Stimulated activated CD4-positive, alpha-beta T cell treated with anti-CD3 and anti-CD28 coated beads, Interleukin-12 subunit alpha, Interleukin-12 subunit beta, amount 100 ng/mL, for 4 hours (primary cell): ENCODE measurements at places on chromosomes 12 and 14.

DNA sequence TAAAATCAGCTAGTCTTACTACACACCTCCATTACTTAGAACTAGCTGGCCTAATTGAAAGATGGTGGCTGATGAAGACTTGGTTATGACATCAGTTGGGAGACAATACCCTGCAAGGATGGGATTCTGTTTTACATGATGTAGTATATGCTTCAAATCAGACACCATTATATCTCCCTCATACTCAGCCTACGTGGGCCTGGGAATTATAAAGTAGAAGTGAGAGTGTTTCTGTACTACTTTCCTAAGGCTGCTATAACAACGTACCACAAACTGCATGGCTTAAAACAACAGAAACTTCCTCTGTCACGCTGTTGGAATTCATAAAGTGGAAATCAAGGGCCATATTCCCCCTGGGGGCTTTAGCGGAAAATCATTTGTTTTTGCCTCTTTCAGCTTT lies 190.4 kb downstream of the PAH start:
- no peak for DNase-seq

DNA sequence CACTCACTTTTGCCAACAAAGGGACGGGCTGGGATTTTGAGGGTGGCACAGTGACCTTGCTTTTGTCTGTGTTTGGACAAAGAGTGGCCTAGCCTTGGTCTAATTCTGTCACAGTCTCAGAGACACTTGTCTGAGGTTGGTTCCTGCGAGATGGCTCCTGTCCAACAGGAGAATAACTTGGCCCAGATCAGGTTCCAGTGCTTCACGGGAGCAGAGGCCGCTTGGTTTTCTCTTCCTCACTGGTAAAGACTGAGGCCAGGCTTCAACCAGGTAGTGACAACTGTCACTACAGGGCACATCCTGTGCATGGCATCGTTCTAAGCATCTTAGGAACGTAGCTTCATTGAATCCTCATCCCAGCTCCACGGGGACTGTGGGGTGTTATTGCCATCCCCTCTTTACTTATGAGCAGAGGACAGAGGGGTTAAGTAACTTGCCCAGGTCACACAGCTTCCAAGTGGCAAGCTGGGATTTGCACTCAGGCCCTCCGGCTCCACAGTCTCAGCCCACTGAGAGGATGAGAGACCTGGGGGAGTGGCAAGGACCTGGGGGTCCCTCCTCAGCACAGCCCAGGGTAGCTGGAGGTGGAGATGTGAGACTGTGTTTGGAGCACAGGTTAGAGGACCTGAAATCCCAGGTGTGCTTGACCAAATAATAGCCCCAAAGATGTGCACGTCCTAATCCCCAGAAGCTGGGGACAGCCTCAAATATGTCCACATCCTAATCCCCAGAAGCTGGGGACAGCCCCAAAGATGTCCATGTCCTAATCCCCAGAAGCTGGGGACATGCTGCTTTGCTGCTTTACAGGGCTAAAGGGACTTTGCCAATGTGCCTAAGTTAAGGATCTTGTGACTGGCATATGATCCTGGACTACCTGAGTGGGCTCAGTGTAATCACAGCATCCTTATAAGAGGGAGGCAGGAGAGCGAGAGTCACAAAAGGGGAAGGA lies 179.2 kb upstream of the RTL1 start:
- DNase-seq: no peak

DNA sequence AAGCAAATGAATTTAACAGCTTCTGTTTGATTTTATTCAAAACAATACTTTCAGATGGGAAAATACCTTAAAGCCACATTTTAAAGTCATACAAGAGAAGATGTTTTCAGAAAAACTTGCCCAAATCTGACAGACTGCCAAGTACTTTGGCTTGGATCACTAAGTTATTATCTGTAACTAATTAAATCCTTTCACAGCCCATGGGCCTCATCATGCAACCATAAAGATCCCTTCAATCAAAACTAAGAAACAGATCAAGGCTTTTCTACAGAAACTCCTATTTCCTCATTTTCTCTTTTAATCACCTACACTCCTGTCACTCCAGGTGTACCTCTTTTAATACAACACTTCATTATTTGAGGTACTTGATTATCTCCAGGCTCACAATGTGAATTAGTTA lies 28.1 kb downstream of the BLTP3B start:
- DNase-seq: no peak

DNA sequence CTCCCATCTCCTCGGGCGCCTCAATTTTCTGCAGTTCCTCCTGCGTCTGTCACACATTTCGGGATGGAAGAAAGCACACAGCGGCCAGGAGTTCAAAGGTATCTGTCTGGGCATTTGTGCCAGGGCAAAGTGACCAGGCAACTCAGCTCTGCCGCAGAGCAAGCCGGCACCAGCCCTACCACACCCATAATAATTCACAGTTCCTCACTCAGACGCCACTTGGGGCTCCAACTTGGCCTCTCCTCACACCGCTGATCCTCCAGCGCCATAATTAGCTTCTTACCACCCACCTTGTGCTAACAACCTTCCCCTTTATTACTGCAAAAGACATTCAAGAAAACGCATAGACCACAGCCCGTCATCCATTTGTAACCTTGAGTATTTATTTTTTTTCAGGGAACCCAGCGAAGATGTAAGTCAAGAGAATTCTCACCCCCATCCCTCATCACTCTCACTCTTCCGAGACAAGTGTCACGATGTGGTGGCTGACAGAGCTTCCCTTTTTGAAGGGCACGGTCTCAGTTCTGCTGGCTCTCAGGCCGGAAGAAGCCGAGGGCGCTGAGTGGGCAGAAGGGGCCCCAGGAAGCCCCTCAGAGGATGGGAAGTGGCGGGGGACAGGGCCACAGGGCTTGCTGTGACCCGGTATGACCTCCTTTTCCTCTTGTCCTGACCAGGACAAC lies 25.2 kb upstream of the NCOR2 start:
- no peak for DNase-seq

DNA sequence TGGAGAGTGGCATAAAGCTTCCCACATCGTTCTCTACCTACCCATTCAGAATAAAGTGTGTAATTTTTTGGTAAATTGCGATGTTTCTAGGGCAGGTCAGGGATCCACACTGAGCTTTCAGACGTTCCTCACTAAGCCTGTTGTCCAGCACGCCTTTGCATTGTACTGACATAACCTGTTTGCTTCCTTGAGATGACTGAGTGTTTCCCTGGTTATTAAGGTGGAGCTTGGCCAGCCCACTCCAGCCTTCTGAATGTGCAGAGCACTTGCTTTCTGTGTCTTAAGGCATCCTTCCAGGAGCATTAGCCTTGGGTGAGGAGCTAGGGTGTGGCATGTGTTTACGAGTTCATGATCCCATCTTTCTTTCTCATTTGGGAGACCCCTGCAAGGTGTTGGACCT lies 96.4 kb downstream of the TMEM260 start:
- no peak for DNase-seq

GRCh38 chr12:121774968-121775474 lies 18.5 kb downstream of the RHOF start:
- DNase-seq: no peak

DNA sequence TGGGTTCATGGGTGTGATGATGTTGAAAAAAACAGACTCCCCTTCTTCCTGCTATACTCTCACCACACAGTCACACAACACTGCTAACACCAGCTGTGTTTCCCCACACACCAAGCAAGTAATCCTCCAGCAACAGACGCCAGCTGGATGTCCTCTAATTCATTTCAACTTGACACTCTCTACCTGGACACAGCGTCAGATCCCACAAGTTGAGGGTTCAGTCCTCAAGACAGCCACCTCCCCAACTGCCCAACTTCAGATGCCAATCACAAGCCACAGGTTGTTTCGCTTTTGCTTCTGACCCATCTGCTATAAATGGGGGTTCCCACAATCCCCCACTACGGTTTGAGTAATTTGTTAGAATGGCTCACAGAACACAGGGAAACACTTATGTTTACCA lies 49.3 kb downstream of the TMEM30B start:
- no peak for DNase-seq

GRCh38 chr12:1781772-1782171 lies 38.6 kb upstream of the LRTM2 start:
- DNase-seq: no peak

DNA sequence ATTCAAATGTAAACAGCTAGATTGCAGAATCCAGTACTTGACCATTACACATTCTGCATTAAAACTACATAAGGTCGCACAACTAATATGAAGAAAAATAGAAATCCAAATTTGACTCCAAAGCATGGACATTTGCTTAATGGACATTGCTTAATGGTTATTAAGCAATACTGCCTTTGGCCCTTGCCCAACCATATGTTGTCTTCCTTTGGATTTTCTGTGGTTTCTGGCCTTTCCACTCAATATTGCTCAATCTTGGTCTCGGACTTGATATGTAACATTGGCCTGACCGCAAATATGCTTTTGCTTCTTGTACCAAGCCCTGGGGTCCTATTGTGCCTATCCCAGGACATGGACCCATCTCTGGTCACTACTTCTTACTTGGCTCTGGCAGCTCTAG lies 67.2 kb downstream of the PTPRR start:
- DNase-seq: no peak

- no peak for DNase-seq
Measured at GRCh38 chr12:127162902-127163301, 1104.1 kb upstream of the TMEM132C start.

DNA sequence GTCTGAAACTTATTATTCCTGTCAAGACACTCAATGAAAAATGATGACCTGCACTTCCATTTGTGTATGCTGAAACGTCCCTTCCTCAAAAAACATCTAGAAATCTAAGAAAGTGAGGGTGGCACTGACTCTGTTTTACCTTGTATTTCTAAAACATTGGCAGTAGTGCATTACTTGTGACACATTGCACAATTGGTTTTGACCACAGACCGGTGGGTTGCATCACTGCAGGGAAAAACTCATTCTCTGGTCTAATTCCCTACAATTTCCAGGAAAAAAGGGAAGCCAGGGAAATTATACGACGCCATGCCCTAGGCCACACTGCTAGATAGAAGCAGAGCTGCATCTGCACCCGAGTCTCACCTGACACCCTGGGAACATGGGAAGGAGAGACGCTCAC lies 156.7 kb downstream of the NTF3 start:
- no peak for DNase-seq

DNA sequence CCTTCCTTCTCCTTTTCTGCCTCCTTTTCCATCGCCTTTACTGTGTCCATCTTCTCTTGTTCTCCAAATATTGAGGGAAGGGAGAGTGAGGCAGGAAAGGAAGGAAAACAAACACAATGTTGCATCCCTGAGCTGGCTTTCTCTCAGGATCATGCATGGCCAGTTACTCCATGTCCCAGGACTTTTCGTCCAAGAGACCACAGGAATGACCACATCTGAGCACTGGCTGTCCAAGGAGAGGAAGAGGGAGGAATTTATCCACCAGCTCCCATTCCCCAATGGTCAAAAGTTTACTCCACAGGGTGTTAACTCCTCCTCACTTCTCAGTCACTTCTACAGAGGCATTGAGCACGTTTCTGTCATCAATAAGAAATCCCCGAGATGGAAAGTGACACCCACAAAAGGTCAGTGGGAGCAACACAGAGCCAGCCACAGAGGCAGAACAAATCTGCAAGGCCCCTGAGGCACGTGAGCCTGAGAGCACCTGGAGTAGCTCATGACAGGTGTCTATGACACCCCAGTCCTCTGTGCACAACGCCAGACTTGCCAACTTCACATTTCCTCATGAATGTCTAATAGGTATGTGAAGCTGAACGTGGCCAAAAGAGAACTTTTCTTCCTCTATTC lies 177.3 kb upstream of the NUDT4 start:
- DNase-seq: no peak

DNA sequence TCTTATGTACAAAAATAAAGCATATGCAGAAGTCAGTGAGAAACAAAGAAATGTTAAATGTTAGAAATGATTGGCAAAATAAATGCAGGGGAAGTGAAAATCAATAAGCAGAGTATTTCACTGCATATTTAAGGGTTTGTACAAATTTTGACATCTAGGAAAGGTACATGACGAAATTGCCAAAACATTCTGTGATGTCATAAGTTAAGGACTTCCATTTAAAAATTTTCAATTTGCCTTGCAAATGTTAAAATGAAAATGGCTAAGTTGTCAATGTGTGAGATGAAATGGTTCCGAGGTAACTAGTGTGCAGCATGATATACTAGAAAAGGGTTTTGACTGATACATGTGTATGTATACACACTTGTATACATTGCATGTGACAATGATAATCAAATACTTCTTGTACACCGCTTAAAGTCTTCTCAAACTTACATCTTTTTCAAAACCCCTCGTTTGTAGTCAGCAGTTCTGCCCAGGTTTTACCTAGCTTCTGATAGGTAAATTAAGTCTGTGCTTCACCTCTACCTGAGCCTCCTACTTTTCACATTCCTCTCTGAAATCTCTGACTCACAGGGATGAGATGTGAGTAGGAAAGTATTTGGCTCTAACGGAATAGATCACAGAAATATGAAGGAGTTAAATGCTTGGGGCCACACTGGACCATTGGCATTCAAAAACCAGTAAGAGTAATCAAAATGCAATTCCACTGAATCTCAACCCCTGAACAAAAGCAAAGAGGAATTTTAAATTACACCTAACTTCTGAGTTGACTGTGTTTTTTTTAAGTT lies 442.4 kb upstream of the FOXG1 start:
- DNase-seq: no peak

DNA sequence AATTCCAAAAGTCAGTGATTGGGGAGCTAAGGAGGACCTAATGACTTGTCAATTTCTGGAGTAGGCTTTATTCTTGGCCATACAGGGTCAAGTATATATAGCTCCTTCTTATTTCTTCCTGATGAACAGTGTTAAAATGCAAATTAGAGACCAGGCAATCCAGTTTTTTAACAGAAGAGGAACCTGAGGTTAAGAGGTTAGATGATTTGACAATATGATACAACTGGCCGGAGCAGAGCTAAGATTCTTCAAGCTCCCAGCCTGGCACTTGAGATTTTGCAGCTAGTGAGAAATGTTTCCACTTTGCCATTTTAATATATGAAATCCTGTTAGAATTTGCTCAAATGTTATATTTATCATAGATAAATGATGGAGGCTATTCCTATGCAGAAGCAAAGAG lies 204.0 kb downstream of the SSPN start:
- no peak for DNase-seq

GRCh38 chr12:48219631-48220030 lies 16.5 kb upstream of the OR10AD1 start:
- DNase-seq: no peak

- DNase-seq: no peak
Measured at GRCh38 chr14:76755610-76756370, 5.5 kb upstream of the VASH1 start.

- no peak for DNase-seq
Measured at GRCh38 chr12:115467531-115467930, 783.6 kb upstream of the TBX3 start.

DNA sequence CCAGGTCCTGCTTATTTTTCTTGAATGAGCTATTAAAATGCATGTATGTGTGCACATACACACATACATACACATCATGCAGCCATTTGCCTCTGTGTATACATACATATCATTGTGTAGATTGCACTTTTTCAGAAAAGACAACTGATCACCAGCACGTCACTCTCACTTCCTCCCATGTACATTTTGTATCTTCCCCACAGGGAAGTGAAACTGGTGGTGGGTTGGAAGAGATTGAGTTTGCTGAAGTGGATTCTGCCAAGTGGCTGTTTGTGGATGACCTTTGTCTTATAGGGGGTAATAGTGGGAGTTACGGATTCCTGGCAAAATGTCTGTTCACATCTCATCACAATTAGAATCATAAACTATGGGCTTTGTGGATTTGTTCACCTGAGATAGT lies 448.6 kb downstream of the RAD51B start:
- no peak for DNase-seq

GRCh38 chr12:46677749-46678148 lies 148.0 kb downstream of the SLC38A4 start:
- no peak for DNase-seq
